ENCODE measurements at places on chromosomes 12 and 14.

- no peak for DNase-seq
Measured at GRCh38 chr12:122117979-122118378, 39.4 kb downstream of the MLXIP start.

- peak; percentile 21 for DNase-seq
Measured at GRCh38 chr12:15526033-15526432, 203.7 kb downstream of the PTPRO start.

- DNase-seq = peak; percentile 11
Measured at GRCh38 chr12:74111688-74112360, 425.8 kb upstream of the ATXN7L3B start.

DNA sequence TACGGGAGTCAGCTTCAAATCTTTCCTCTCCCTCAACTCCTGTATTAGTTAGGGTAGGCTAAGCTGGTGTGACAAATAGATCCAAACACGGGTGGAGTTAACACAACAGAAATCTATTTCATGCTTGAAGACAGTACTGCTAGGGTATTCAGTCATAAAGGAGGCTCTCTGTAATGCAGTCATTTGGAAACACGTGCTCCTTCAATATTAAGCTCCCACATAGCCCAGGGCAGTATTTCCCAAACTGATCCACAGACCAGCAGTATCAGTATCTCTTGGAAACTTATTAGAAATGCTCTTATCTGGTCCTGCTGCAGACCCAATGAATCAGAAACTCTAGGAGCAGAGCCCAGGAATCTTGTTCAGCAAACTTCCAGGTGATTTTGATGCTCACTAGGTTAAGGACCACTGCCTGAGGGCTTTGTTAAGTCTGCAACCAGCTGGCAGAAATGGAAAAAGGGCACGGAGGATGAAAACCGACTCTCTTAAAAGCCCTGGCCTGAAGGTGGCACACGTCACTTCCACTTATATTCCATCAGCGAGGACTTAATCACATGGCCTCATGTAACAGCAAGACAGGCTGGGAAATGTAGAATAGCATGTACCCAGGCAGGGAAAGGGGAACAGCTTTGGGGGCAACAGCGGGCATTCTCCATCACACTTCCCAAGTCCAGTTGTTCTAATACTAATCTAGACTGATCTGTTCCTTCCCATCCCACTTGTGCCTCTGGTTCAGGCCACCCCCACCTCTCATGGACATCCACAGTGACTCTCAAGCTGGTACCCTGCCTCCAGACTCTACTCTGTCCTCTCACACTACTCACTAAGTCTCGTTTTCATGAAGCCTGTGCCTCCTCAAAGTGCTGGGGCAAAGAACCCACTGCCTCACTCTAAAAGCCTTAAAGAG lies 38.2 kb upstream of the RIC8B start:
- peak; percentile 22 for DNase-seq

DNA sequence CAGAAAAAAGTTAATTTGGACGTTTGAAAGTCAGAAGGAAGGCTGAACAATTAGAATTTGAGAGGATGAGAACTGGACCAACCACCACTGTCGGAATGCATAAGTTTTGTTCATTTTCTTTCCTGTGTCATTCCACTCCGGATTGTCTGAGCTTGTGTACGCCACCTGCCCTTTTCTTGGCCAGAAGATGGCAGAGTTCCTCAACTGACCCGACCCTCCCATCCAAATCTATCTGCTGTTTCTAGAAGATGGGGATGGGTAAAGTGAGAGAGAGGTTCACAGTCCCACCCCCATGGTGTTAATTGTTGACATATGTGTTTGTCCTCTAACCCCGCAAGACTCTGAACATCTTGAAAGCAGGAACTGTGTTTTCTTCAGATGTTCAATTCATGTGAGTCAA lies 388.0 kb downstream of the VRK1 start:
- peak; percentile 54 for DNase-seq

GRCh38 chr14:60642270-60643140 lies 6.8 kb downstream of the SIX1 start:
- no peak for DNase-seq

DNA sequence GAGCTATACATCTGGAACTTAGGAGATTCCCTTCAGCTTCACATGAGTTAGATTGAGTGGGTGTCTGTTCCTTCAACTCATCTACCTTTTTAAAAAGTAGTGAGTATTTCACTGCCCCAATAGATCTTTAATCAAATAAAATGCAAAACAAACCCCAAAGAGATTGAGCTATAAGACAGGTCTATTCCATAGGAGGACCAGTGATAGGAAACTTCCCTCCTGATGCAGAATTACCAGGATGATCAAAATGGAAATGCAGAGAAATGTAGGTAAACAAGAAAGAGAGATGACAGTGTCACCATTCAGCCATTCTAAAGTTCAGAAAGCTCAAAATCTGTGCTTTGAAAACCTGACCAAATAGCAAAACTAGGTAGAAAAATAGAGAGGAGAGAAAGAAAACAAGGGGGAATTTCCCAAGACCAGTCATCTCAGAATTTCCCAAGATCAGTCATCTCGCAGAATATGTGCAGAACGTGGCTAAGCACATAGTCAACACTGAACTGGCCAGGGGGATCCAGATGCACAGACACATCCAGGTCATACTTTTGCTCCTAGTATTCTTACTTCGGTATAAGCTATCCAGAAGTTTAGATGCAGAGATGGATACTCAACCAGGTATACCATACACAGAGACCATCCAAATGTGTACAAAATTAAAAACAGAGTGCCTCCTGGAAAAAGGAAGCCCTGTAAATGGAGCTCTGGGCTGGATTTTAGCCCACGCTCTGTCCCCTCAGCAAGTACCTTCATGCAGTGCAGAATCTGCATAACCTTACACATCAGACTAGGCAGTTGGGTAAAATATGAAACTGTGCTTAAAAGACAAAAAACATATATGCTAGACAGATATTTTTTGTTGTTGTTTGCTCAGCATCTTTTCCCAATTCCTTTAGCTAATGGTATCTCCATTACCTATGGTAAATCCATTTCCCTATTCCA lies 27.4 kb downstream of the SLC41A2 start:
- DNase-seq = peak; percentile 86

GRCh38 chr14:41960281-41960680 lies 353.6 kb downstream of the LRFN5 start:
- no peak for DNase-seq

GRCh38 chr12:88225776-88226175 lies 83.7 kb downstream of the TMTC3 start:
- DNase-seq = no peak

DNA sequence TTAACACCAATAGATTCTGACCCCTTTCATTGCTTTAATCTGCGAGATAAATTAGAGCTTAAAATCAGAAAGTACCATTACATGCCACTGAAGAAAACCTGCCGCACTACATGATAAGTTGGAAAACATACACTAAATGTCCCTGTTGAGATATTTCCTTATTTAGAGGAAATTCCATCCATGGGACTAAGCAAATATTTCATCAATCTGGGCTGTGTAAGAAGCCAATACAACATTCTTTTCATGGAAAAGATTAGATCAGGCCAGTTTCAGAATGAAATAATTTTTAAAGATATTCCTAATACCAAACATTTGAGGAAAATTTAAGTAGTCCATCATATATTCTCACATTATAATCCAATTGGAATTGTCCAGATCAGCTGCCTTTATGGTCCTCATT lies 112.8 kb downstream of the LLPH start:
- no peak for DNase-seq

GRCh38 chr12:88518863-88519403 lies 61.3 kb downstream of the KITLG start:
- DNase-seq = no peak

DNA sequence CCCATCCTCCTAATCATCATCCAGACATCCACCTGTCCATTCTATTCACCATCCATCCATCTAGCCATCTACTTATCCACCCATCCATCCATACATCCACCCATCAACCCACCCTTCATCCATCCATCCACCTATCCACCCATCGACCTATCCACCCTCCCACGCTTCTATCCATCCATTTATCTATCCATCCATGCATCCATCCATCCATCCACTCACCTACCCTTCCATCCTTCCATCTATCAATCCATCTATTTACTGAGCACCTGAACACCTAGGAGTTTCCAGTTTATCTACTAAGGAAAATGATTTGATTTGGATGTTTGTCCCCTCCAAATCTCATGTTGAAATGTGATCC lies 7.5 kb downstream of the RIN3 start:
- no peak for DNase-seq

DNA sequence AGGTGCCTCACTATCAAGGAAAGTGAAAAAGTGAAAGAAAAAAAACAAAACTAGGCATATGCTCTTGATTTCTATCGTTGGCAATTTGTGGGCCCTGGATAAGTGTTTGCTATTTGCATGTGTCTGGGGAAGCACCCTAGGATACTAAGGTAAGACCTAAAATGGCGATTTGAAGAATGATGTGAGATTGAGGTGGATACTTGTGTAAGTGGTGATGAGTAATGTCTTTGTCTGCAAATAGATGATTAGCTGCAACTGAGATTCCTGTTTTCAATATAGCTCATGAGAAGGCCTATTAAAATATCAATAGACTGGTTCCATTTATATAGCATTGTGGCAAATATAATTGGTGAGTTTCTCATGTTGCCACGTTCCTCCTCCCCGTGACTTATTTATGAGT lies 261.7 kb downstream of the NEDD1 start:
- no peak for DNase-seq

- no peak for DNase-seq
Measured at GRCh38 chr12:2877953-2878732, 1.1 kb downstream of the RHNO1 start.

DNA sequence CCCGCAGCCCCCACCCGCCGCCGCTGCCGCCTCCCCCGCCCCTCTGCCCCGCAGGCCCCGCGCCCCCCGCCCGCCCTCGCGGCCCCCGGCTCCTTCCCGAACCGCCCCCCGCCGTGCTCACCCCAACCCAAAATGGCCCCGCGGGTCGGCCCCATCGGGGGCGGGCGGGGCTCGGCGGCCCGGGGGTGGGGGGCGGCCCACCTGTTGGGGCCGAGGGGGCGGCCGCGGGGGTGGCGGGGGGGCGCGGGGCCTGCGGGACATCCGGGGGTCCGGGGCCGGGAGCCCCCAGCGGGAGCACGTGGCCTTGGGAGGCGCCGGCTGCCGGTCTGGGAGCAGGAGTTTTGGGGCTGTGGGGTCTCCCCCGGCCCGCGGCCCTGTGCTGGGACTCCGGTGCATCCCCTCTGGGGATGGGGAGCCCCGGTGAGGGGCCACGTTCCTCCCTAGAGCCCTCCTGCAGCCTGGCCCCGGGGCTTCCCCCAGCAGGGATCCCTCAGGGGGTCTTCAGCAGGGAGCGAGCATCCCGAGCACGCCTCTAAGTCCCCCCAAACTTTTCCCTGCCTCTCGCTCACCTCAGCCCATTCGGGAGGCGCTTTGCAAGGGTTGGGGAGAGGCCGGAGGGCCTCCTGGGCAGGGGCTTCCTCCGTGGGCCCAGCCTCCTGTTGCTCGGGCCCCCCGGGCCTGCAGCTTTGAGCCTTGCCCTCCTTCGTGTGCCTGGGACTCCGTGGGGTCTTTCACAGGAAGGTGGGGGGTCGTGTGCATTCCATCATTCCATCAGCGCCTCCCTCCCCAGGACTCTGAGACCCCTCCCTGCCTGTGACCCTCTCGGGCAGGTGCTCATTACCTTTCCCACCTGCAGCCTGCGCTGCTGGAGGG lies 710 bp downstream of the MTA1 start:
- DNase-seq = no peak

DNA sequence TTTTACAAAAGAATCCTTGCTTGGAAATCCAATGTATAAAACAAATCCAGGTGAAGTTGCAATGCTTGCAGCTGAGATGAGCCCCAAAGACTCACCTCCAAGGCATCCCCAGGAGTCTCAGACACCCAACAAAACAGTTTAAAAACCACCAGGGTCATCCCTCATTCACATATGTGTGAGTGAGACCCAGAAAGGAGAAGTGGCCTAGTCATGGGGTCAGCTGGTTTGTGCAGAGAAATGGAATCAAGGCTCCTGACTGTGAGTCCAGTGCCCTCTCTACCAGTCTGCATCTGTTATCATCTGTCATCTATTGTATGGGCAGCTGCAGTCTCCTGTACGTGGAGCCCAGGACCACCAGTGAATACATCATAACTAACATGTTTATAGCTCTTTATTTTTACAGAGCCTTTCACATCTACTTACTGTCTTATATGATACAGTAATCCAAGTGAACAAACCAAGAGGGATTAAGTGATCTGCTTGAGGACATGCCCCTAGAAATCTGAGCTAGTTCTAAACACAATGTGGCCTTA lies 27.1 kb downstream of the PLEKHG7 start:
- no peak for DNase-seq

GRCh38 chr14:80211153-80212022 lies at the start of gene DIO2:
Gene DIO2, minus strand, starts transcription at chr14:80211504. Its CDS starts 32 bp downstream, at chr14:80211472.
- no peak for DNase-seq

- DNase-seq = no peak
Measured at GRCh38 chr12:108564724-108565123, 2.3 kb downstream of the ISCU start.

DNA sequence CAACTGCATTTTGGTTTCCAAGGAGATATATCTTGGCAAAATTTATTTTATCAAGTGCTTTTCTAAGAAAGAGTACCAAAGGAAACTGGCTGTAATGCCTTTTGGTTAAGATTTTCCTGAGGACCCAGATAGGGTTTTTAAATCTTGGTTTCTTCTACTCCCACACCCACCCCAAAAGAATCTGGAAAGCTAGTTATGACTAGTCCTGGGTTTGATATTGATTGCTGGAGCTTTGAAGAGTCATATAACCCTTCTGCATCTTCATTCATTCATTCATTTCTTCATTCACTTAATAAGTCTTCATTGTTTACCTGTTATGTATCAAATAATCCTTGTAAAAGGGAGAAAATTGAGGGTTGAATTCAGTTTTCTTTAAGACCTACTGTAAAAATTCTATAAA lies 425.2 kb downstream of the PCNX1 start:
- DNase-seq = no peak

DNA sequence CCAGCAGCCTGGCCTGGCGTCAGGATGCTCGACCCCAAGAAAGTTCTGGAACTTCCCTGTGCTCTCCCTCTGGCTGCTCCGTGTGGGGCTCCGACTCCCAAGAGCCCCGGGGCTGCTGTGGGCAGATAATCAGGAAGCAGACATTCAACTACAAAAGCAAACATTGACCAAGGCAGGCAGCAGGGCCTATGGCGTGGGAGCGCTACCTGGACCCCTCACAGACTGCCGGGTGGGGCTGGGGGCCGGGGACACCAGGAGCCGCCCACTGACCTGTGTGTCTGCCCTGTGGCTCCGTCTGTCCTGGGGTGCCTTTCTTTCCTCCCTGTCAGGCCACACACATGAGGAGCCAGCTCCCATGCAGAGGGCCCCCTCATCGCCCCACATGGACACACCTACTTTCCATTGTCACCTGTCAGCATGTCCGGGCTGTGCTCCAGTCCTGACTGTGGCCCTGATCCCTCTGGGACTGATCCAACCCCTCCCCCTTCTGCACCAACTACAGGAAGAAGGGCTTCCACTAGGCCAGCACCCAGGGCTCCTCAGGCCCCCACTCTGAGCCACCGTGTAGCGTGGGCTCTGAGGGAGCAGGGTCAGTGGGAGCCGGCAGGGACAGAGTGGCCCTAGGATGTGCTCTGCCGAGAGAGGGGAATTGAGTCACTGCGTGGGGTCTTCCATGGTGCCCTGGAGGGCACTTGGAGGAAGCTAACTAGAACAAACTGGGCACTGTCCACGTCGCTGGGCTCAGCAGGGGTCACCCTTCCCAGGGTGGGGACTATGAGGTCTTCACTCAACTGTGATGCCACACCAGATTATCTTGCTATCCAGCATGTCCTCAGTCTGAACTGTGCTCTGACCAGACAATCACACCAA lies 215.4 kb upstream of the C14orf180 start:
- no peak for DNase-seq
